ENCODE measurements at places on chromosomes 16 and 17. TPM values are rescaled to one million over a fixed set of nuclear protein-coding genes. Genes with fewer than 3 reads are reported as not detected.
A peak's percentile ranks its signal among the peaks of the same experiment; 100 is the strongest.

The ABCC11 gene
- total RNA-seq, result not detected

The SCNN1B gene
- total RNA-seq, result 2.7 TPM

The NDUFB10 gene
- total RNA-seq, result 134 TPM

The G6PC1 gene
- total RNA-seq, result not detected

The MAF gene
- 106 TPM for total RNA-seq

The SLC38A7 gene
- 14.0 TPM for total RNA-seq

The CHST5 gene
- 0.30 TPM for total RNA-seq

The ACSM2B gene
- 0.21 TPM for total RNA-seq

The DNASE1L2 gene
- total RNA-seq, result 5.4 TPM

The COL1A1 gene
- total RNA-seq, result 185 TPM

The KRTAP1-5 gene
- total RNA-seq, result not detected

The LRRC75A gene
- 5.1 TPM for total RNA-seq

The RND2 gene
- 2.6 TPM for total RNA-seq

GRCh38 chr17:55258578-55259135 is 6.1 kb upstream of the HLF start:
- no peak for DNase-seq

DNA sequence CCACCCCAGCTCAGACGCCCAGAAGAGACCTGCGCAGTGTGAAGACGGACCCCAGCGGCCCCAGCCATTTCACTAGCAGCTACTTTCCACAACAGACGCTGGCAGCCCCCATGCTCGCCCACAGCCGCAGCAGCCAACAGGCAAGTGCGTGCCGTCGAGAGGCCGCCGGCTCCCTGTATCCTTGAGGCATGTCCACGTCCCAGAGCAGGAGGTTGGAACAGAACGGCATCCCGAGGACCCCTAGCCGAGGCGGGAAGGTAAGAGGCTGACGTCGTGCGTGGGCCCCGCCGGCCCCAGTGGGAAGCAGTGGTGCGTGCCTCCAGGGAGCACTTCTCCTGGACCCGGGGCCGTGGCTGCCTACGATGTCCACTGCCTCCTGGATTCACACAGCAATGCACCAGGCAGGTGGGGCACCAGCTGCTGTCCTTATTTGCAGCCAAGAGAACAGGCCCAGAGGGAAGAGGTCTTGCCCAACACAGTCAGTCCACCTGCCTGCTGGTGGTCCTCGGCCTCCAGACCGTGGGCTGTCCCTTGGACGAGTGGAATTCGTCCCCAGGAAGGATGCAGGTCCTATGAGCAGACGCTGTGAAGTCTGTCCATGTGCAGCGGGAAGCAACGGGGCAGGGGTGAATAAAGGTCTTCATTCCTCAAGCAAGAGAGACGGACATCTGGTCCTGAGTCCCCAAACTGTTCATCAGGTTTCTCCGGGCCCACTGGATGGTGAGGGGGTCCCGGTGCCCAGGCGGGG is 38.5 kb downstream of the SLC7A5 start:
- DNase-seq, result no peak

GRCh38 chr16:75011634-75012307 is 12.9 kb downstream of the ZNRF1 start:
- no peak for DNase-seq

DNA sequence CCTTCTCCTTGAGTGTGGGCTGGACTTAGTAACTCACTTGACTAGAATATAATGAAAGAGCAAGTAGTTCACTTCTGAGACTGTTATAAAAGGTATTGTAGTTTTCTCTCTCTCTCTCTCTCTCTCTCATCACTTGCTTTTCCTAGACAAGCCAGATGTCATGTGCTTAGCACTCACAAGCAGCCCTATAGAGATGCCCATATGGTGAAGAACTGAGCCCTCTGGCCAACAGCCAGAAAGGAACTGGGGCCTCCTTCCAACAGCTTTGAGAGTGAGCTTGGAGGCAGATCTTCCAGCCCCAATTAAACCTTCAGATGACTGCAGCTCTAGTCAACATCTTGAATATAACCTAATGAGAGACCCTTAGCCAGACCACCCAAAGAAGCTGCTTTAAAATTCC is 440.5 kb downstream of the GRIN2A start:
- DNase-seq, result no peak

DNA sequence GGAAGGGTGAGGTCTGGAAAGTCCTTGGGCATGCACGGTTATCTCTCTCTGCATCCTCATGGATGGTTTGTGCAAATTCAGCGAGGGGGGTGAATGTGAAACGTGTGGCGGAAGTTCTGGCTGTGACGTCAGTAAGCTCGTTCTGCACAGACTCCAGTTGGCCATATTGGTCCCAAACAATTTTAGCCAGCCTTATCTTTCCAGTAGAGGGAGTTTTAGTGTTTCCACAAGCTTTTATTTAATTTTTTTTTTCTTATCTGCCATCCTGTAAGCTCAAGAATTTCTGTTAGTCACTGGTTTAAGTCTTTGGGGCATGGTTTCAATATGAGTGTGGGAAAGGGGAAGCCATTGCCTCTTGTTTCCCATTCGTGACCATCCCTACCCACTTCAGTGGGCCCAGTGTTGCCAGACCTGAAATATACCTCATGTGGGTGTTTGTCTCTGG is 39.0 kb downstream of the HLF start:
- DNase-seq, result no peak

- DNase-seq, result no peak
These were observed 18.0 kb upstream of the TCF25 start for GRCh38 chr16:89855301-89855945.

- DNase-seq, result no peak
These were observed 180.0 kb downstream of the TOX3 start for GRCh38 chr16:52366983-52367382.

GRCh38 chr16:84486551-84487235 is 17.8 kb downstream of the MEAK7 start:
- DNase-seq, result no peak

- no peak for DNase-seq
These were observed 43.9 kb upstream of the SSTR5 start for GRCh38 chr16:1028524-1029258.

- no peak for DNase-seq
These were observed 77.4 kb downstream of the JPH3 start for GRCh38 chr16:87679593-87680271.

GRCh38 chr17:78840530-78840779 is 159 bp downstream of the USP36 start:
- no peak for DNase-seq

DNA sequence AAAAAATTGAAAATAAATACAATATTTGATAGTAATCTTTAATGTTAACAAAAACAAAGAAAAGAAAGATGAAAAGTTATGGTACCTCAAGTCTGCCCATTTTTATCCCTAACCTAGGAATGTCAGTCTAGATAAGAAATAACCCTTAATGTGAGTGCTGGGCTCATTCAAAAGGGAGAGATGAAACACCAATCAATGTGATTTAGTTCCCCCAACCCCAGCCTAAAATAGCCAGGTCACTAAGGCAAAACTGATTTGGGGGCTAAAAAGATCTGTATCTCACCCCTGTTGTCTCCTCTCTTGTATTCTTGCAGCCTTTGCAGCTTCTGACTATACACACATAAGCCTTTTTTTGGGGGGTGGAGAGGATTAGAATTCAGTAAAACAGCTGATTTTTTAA is 3.2 kb upstream of the IGF2BP1 start:
- no peak for DNase-seq

DNA sequence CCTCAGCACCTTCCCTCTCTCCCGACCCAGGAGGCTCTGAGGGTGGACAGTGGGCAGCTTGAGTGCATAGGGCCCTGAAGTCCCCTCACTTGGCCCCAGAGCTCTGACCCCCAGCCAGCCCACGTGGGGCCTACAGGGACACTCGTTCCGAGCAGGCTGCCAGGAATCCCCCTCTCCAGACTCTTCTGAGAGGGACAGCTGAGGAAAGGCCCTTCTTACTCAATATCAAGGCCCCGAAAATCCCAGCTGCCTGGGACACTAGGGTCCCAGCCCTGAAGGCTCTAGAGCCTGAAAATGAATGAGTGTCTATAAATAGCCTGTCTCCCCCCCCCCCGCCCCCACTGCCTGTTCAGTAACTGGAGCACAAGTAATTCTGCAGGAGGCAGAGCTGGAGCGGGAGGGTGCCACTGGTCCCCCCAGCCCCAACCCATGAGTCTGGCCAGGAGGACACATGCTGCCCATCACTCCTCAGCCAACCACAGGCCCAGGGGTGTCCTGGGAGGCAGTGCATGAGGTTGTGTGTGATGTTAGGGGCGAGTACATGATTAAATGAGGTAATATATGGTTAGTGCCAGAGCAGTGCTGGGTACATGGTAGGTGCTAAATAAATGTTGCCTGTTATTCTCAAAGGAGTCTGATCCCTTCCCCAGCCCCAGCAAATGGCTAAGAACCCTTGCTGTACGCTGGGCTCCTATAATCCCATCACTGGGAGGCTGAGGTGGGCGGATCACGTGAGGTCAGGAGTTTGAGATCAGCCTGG is 11.6 kb downstream of the ADAM11 start:
- no peak for DNase-seq

- DNase-seq, result peak; percentile 59
These were observed 13.1 kb downstream of the BCAR1 start for GRCh38 chr16:75238132-75238852.

GRCh38 chr17:63033142-63033541 is 67.1 kb downstream of the TANC2 start:
- DNase-seq, result no peak

GRCh38 chr16:2842340-2843000 is 12.4 kb downstream of the ZG16B start:
- no peak for DNase-seq

GRCh38 chr16:28133666-28134065 is 70.2 kb upstream of the GSG1L start:
- no peak for DNase-seq

GRCh38 chr17:38702916-38703741 is 1.9 kb upstream of the MLLT6 start:
- DNase-seq, result no peak

- no peak for DNase-seq
These were observed 59.1 kb downstream of the NOG start for GRCh38 chr17:56652628-56653027.

DNA sequence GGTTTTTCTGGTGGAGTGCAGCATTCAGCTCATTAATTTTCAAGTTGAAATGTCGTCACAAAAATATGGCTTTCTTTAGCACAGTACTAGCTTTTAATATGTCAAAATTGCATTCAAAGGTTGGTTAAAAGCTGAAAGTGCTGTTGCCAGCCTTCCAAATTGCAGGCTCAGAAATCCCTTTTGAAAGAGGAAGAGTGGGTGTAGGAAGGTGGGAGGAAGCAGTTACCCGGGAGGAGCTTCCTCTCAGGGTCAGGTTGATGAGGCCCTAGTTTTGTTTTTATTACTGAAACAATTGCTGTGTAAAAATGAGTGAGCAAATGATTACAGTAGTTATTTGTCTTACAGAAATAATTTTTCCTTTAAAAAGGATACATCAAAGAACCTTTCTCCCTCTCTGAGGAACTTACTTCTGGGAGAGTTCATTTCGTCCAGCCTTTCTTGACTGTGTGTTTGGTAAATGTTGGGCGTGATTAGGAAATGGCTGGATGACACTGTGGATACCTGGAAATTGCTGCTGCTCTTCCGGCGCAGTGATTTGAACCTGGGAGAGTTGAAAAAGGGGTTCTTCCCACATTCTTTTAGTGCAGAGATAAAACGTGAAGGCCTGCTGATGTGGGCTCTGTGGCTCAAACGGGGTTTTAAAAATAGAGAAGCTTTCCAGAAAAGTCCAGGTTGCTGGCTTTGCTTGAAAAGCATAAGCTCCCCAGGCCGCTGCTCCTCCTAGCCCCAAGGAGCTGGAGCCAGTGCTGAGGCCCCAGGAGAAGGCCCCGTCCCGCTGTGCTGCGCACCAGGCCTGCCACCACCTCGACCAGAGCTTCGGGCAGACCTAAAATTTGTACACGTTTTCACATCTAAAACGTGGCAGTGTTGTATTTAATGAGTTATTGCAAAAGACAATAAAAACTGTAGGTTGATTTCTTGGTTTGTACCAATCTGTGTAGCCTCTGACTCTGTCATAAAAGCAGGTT is 41.7 kb downstream of the SEC14L1 start:
- no peak for DNase-seq

Data from tibial nerve (tissue), 4 donors.